ENCODE measurements at places on chromosomes 3 and 15. TPM values are rescaled to one million over a fixed set of nuclear protein-coding genes. Genes with fewer than 3 reads are reported as not detected.

The SLC2A2 gene
- total RNA-seq: not detected

The ANKRD28 gene
- total RNA-seq: 63.1 TPM

The CIAO2A gene
- 78.7 TPM for total RNA-seq

The PLA2G4B gene
- total RNA-seq: 12.0 TPM

The TMEM42 gene
- 19.3 TPM for total RNA-seq

The CHRM5 gene
- not detected for total RNA-seq

The GABRG3 gene
- total RNA-seq: not detected

GRCh38 chr3:124986192-124987143 lies 51.9 kb upstream of the MUC13 start:
- no peak for DNase-seq

DNA sequence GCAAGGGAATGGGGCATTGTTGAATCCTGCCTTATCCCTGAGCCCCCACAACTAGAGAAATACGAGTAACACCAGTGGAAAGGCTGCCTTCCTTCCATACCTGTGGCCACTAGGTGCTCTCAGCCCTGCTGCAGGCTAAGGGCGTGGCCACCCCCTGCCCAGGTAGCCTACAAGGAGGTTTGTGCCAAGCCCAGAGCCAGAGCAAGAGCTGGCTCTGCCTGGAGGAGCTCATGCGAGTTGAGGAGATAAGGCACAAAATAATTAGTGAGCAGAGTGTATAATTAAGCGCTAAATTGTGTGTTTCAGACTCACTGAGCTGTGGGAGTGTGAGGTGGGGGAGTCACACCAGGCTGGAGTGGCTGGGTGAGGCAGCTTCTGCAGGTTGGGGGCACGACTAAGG lies 49.2 kb downstream of the TPRA1 start:
- DNase-seq: no peak

GRCh38 chr15:82742134-82742533 lies 32.5 kb upstream of the AP3B2 start:
- DNase-seq: no peak

DNA sequence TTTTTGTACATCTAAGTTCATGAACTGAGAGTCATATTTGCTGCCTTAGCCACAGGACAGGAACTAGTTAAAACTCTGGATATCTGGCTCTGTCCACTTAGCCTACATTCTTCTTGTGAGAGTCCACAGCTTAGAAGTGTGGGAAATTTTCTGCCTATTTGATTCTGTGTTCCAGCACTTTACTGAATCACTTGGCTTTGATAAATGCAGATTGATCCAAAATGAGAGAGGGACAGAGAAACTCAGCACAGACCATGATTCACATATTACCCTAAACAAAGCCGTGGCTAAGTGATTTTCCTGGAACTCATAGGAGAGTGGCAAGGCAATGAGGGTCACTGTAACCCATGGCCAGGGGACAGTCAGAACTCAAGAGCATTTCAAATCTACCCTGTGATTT lies 87.5 kb upstream of the CADPS start:
- no peak for DNase-seq

DNA sequence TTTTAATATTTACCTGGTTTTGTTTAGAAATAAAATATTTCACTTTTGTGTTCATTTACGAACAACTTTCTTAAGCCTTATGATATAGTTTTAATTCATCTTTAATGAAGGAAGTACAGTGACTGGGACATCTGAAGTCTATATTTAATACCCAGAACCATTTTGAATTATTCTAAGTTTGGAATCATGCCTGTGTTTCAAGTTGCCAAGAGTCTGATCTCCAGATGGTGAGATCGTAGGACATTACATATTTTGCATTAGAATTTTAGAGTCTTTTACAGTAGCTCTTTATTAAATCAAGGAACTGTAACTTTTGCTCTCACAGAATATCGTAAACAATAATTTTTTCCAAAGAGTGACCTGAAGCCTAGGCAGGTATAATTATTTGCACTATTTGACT lies 420.7 kb downstream of the SI start:
- DNase-seq: no peak

DNA sequence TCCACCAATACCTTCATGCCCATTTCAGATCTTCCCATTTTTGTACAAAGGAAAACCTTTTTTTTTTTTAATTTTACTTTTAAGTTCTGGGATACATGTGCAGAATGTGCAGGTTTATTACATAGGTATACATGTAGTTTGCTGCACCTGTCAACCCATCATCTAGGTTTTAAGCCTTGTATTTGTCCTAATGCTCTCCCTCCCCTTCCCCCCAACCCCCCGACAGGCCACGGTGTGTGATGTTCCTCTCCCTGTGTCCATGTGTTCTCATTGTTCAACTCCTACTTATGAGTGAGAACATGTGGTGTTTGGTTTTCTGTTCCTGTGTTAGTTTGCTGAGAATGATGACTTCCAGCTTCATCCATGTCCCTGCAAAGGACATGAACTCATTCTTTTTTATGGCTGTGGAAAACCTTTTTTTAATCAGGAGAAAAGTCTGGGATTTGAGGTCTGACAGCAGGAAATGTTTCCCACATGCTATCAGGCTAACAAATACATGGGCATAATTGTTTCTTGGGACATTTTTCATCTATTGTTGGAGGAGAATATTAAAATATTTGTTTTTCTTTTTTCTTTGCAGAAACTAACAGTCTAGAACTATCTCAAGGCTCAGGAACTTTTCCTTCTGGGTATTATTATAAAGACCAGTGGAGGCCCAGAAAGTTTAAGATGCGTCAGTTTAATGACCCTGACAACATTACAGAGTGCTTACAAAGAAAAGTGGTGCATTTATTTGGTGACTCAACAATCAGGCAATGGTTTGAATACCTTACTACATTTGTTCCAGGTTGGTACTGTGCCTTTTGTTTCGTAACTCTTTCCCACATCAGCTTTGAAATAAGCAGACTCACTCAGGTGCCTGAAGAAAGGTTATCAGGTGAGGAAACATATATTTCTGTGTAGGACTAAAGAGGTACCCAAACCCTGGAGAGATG lies 32.8 kb upstream of the NFKBIZ start:
- no peak for DNase-seq

DNA sequence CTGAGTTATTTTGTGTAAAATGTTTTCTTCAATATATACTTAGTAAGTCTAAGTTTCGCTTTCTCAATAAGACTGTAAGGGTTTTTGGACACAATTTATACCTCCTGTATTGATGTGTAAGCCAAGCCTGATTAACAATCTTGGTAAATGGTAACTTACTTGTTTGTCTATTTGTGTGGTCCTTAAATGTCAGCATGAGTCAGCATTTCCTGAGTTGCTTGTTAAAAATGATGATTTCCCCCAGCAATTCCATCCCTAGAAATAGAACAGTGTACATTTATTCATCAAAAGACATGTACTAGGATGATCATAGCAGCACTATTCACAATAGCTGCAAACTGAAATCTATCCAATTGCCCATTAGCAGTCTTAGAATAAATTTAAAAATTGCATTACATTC lies 53.4 kb upstream of the LRIG1 start:
- peak; percentile 19 for DNase-seq

GRCh38 chr3:48400824-48401433 lies 28.9 kb downstream of the FBXW12 start:
- DNase-seq: peak; percentile 79

- DNase-seq: no peak
Observed at GRCh38 chr3:61288446-61288845, 37.2 kb upstream of the FHIT start.

GRCh38 chr3:101166150-101166549 lies 154.2 kb downstream of the IMPG2 start:
- DNase-seq: no peak

DNA sequence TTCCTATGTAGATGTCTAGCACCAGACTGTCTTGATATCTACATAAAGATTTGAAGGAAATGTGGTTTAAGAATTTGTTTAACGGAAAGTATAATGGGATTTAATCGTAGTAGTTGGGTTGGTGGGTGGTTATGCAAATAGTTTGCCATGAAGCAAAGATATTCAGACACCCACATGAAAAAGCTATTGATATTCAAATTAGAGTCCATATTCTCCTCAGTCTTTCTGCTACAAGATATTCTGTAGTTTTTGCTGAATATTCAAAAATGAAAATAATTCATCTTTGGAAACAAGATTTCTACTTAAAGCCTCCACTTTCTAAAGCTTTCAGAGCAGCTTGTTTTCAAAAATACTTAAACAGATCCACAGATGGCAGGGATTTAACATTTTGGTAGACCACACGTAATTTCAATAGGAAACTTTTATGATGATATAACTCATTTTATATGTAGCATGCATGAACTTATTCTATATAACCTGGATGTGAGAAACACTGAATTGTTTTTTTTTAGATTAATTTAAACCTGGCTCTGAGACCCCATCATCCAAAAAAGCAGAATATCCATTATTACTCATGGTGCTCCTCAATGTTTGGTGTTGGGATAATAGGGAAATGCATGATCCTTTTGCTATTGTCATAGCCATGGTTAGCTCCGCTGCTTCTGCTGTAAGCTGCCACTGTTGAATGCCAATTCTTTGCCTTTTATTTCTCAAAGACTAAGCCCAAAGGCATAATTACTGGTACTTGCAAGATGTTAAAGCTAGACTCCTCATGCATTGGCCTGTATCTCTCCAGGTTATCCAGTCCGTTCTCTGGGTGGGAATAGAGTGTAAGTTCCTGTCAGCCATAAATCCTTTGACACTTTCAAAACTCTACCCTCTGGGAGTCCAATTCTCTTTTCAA lies 98.0 kb downstream of the GMNC start:
- no peak for DNase-seq

GRCh38 chr3:175489406-175489805 lies 630.3 kb downstream of the NAALADL2 start:
- no peak for DNase-seq

- DNase-seq: no peak
Observed at GRCh38 chr3:57694146-57694545, 1.3 kb upstream of the DENND6A start.

GRCh38 chr3:179717219-179717618 lies 64.4 kb downstream of the USP13 start:
- no peak for DNase-seq

DNA sequence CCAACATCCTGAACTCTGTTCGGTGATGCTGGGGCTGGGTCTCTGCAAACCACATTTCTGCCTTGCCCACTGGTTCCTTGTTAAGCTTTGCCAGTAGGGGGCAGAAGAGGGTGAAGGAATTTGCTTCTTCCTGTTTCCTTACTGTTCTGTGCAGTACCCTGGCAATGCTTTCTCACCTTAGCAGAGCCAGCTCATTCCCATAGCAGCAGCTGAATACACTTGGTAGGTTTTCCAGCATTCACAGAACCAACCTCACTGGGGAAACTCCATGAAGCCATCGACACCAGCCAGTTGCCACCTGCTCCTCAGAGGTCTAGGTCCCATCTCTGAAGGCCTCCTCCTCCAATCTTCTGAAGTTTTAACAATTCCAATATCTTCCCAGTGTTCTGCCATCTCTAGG lies 308.4 kb downstream of the PDCD6IP start:
- peak; percentile 61 for DNase-seq

DNA sequence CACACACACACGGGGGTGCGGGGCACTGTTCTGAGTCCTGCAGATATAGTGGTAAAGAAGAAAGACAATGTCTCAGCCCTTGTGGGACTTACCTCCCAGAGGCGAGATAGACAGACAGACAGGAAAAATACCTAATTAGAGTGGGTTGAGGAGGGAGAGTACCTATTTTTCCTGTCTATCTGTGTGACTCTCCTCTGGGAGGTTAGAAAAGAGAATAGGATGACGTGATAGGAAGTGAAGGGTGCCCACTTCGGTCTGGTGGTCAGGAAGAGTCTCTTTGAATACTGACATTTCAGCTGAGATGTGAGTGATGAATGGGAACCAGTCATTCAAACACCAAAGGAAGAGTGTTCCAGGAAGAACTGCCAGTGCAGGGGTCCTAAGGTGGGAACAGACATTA lies 4.1 kb upstream of the APOD start:
- no peak for DNase-seq

DNA sequence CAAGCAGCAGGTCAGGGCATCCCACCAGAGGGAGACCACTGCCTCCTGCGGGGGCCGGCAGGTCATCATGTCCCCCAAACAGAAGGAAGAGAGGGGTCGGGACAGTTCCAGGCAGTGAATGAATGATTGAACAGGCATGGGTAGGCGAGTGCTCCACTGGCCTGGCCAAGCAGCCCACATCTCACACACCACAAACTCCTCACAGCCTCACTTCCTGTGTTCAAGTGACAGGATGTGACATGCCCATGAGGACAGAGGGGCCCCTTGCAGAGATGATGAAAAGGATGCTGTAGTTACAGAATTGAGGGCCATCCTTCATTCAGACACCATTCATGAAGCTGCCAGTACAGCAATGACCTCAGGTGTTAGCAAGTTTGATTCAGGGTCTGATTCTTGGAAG lies 3.7 kb downstream of the IQSEC1 start:
- peak; percentile 85 for DNase-seq

- no peak for DNase-seq
Observed at GRCh38 chr3:57818772-57819171, 62.7 kb downstream of the SLMAP start.

DNA sequence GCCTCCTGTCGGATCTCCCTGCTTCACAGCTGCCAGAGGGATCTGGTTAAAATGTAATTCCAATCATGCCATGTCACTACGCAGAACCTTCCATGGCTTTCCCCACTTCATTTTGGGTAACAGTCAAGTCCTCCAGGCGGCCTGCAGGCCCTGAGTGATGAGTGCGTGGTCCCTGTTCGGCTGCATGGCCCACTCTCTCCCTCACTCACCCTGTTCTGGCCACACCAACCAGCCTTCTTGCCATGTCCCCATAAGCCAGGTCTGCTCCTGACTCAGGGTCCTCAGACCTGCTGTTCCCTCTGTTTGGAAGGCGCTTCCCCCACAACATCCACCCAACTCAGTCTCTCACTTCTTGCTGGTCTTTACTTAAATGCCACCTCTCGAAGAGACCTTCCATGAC lies 41.6 kb upstream of the LINGO1 start:
- no peak for DNase-seq

DNA sequence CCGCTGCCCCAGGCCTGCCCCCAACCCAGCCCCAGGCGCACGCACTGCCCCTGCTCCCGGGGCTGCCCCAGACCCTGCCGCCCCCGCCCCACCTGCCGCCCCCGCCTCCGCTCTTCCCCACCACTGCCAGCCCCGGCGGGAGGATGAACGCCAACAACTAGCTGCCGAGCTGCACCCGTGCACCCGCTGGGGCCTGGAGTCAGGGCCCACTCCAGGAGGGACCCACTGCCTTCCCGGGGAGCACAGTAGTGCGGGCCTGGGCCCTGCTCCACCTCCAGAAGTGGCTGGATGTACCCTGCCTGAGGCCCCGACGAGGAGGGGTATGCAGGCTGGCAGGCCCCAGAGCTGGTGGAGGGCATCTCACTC lies 10.9 kb downstream of the ZBTB47 start:
- DNase-seq: no peak

All from OCI-LY7 (cell line).